Endodermal cell (in vitro differentiated cells): ENCODE measurements at places on chromosomes 5 and 9. TPM values are rescaled to one million over a fixed set of nuclear protein-coding genes. Genes with fewer than 3 reads are reported as not detected.
A peak's percentile ranks its signal among the peaks of the same experiment; 100 is the strongest.

ALDH7A1 gene
- total RNA-seq: 124 and 133 TPM in 2 replicates

GRCh38 chr5:74192606-74193299 lies 447.8 kb downstream of the ENC1 start:
- no peaks in the 10 kb centered on the region for H3K4me1 ChIP-seq
- no peak overlapping the region for H3K27ac ChIP-seq
- no peaks in the 10 kb centered on the region for H3K27me3 ChIP-seq
- H3K4me3 ChIP-seq: no peak overlapping the region

DNA sequence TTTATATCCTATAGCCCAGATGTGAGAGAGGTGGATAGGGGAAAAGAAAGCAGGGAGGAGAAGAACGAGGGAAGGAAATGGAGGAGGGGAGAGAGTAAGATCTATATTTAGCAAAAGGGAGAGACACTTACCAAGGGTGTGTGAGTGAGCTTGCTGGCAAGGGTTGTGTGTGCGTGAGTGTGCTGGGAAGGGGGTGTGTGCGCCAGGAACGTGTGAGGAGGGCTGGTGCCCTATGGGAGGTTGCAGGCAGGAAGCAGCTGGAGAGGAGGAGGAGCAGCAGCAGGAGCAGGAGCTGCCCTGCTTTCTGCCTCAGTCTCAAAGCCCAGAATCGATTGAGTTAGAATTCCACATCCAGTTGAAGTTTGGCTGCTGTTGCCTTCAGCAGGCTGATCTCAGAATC lies 148.3 kb upstream of the RUSC2 start:
- peaks cover 10% of the 10 kb centered on the region for H3K4me1 ChIP-seq
- peak; percentile 68 for DNase-seq
- no peak overlapping the region for H3K4me3 ChIP-seq
- H3K27ac ChIP-seq: no peak overlapping the region

DNA sequence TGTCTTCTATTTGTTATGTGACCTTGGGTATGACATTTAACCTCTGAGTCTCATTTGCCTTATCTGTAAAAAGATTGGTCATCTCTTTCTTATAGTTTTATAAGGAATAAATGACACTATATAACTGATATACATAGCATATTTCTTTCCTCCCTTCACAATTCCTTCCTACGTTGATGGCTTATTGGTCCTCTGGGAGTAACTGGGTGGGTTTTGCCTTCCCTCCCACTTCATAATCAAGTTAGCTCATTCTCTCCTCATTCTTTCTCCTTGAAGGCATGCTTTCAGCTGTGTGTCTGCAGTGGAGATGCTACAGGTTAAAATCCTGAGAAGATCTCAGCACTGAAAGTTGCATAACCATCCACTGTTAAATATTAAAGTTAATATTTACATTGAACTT lies 382.4 kb downstream of the TMEM38B start:
- no peak overlapping the region for H3K27ac ChIP-seq
- H3K4me3 ChIP-seq: no peak overlapping the region
- H3K4me1 ChIP-seq: no peaks in the 10 kb centered on the region

FABP6 gene
- 1.4 to 1.9 TPM in 2 of 3 replicates, not detected in the other for total RNA-seq

DNA sequence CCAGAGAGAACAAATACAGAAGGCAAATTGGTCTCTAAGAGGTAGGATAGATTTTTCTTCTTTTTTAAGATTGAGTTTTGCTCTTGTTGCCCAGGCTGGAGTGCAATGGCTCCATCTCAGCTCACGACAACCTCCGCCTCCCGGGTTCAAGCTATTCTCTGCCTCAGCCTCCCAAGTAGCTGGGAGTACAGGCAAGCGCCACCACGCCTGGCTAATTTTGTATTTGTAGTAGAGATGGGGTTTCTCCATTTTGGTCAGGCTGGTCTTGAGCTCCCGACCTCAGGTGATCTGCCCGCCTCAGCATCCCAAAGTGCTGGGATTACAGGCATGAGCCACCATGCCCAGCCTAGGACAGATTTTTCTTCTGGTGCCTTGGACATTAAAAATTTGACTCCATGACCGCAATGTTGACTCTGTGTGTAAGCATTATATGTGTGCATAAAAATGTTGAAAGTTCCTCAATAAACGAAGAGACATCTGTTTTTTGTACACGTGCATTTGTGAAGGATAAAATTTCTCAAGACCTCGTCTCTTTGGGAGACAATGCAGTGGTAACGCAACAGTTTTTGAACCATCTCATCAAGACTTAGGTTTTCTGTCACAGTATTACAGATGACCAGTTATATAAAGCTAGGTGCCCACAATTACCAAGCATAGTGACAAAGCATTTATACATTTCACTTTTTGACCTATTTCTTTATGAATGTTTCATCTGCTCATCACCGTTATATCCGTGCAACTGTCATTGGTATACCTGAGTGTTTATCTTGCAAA lies 17.4 kb downstream of the VCP start:
- H3K36me3 ChIP-seq: peaks cover 98% of the 10 kb centered on the region
- no peak overlapping the region for H3K27ac ChIP-seq
- H3K4me1 ChIP-seq: no peaks in the 10 kb centered on the region
- no peak overlapping the region for H3K4me3 ChIP-seq
- H3K27me3 ChIP-seq: no peaks in the 10 kb centered on the region
- DNase-seq: no peak

DNA sequence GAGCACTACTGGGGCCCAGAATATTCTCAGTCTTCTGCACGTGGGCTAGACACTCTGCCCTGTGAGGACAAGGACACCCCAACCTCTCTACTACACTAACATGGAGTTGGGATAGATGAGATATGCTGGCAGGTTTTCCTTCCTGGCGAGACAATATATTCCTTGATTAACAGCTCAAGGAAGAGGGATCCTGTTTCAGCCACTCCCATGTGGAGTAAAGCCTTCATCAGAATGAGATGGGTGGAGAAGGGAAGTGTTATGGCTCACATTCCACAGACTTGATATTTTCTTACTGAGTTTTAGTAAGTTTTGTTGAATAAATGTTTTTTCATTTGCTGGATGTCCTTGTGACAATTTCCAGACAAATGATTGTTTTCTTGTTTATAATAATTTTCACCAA lies 1187.6 kb downstream of the CDH12 start:
- DNase-seq: no peak
- H3K27me3 ChIP-seq: no peaks in the 10 kb centered on the region
- H3K27ac ChIP-seq: no peak overlapping the region
- H3K36me3 ChIP-seq: no peaks in the 10 kb centered on the region
- H3K4me1 ChIP-seq: peaks cover 4% of the 10 kb centered on the region
- no peak overlapping the region for H3K4me3 ChIP-seq

ATG10 gene
- 16.8 to 22.6 TPM (median 18.7 TPM) in 3 replicates for total RNA-seq

CAMSAP1 gene
- 43.1 and 48.9 TPM in 2 replicates for total RNA-seq

PCDHA8 gene
- total RNA-seq: 1.9 and 2.5 TPM in 2 replicates

DNA sequence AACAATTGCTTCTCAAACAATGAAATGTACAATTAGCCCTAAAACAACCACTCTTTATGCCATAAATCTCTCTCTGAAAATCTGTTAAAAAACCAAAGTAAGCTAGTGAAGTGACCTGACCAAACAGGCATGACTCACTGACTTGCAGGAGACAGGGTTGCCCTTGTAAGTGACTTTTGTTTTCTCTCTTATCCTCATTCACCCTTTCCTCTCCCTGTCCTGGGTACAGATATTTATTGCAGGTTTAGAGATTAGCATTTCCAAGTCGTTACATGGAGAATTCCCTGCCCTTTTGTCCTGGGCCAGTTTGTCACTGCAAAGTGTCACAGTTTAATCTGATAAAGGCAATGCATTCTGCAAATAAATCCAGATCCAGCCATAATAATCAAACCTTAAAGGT lies 484.2 kb downstream of the IRX1 start:
- no peaks in the 10 kb centered on the region for H3K4me1 ChIP-seq
- DNase-seq: no peak
- no peaks in the 10 kb centered on the region for H3K36me3 ChIP-seq
- no peaks in the 10 kb centered on the region for H3K27me3 ChIP-seq

GRCh38 chr5:68405784-68406743 lies 190.5 kb downstream of the PIK3R1 start:
- no peaks in the 10 kb centered on the region for H3K36me3 ChIP-seq
- H3K4me1 ChIP-seq: no peaks in the 10 kb centered on the region
- H3K4me3 ChIP-seq: no peak overlapping the region
- no peak for DNase-seq

SPINK7 gene
- total RNA-seq: not detected in 2 replicates

DNA sequence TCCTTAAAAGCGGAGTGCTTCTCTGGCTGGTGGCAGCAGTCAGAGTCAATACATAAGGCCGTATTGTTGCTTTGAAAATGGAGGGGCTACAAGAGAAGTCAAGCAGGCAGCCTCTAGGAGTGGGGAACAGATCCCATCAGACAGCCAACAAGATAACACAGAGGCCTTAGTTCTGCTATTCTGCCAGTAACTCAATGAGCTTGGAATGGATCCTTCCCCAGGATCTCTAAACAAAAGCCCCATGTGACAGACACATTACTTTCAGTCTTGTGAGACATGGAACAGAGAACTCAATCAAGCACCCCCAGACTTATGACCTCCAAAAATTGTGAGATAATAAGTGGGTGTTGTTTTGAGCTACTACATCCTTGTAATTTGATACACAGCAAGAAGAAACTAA lies 158.6 kb downstream of the RFX3 start:
- H3K4me3 ChIP-seq: no peak overlapping the region
- no peaks in the 10 kb centered on the region for H3K36me3 ChIP-seq
- H3K4me1 ChIP-seq: peaks cover 2% of the 10 kb centered on the region
- H3K27me3 ChIP-seq: no peaks in the 10 kb centered on the region

- H3K4me3 ChIP-seq: no peak overlapping the region
- H3K27me3 ChIP-seq: no peaks in the 10 kb centered on the region
- no peak overlapping the region for H3K27ac ChIP-seq
- peaks cover 7% of the 10 kb centered on the region for H3K4me1 ChIP-seq
- DNase-seq: no peak
- H3K36me3 ChIP-seq: peaks cover 22% of the 10 kb centered on the region
These were observed 93.5 kb upstream of the RGMB start for GRCh38 chr5:98679963-98680362.

ABLIM3 gene
- 0.17 to 0.66 TPM (median 0.26 TPM) in 3 replicates for total RNA-seq

SPATA31A3 gene
- total RNA-seq: not detected in 2 replicates

SMIM33 gene
- total RNA-seq: not detected in 2 replicates

- H3K27ac ChIP-seq: no peak overlapping the region
- no peaks in the 10 kb centered on the region for H3K36me3 ChIP-seq
- no peak for DNase-seq
- H3K27me3 ChIP-seq: no peaks in the 10 kb centered on the region
- no peaks in the 10 kb centered on the region for H3K4me1 ChIP-seq
- H3K4me3 ChIP-seq: no peak overlapping the region
These were observed 133.1 kb downstream of the ZCCHC7 start for GRCh38 chr9:37253377-37253937.

DNA sequence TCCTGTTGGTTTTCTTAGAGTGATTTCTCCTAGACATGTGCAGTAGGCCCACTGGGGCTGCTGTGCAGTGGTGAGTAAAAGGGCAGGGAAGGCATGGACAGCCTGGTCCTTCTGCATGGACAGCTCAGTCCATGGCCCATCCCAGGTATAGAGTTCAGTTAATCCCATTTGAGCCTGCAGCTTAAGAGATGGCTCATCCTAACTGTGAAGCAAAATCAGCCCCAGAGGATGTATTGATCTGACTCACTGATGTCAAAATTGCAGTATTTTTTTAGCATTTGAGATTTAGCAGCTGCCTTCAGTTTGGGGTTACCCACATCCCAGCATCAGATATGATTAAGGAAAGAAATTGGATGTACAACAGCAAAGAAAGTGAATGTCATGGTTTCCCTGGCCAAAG lies 93.4 kb downstream of the PDE6A start:
- no peak for DNase-seq
- H3K27ac ChIP-seq: no peak overlapping the region
- H3K4me3 ChIP-seq: no peak overlapping the region
- H3K27me3 ChIP-seq: no peaks in the 10 kb centered on the region
- no peaks in the 10 kb centered on the region for H3K4me1 ChIP-seq

HBEGF gene
- total RNA-seq: 2.0 and 2.1 TPM in 2 replicates

GRCh38 chr9:2241461-2241835 lies 226.3 kb downstream of the SMARCA2 start:
- no peaks in the 10 kb centered on the region for H3K27me3 ChIP-seq
- peaks cover 3% of the 10 kb centered on the region for H3K4me1 ChIP-seq
- H3K4me3 ChIP-seq: peak overlapping the region; percentile 75
- H3K27ac ChIP-seq: peak overlapping the region; percentile 97
- H3K36me3 ChIP-seq: peaks cover 13% of the 10 kb centered on the region
- DNase-seq: peak; percentile 94

DNA sequence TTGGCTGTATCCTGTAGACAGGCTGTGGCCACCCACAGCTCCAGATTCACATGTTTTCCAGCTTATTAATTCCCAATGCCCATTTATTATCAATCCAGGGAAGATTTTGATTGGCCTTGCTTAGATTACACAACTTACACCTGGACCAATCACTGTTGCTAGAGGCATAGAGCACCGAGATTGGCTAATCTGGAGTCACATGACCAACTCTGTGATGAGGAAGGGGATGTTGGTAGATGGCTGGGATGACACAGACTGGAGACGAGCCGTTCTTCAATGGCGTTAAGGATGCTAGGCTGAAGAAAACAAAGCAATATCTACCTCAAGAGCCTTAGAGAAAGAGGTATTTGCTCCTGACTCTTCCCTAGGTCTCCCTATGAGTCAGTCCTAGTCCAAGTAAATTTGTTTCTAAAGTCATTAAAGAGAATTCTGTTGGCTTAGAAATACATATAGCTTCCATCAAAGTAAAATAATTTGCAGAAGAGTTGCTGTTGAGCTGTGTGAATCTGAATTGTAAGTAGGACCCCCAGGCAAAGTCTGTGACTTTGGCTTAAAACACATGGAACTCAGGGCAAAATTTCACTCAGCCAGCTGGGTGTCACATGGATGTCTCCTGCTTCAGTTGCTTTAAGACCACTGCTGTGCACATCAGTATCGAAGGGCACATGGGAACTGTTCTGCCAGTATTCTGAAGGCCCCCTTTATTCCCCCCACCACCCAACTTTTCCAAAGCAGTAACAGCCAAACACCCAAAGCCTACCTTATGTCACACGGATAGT lies 326.4 kb upstream of the KLF4 start:
- no peaks in the 10 kb centered on the region for H3K36me3 ChIP-seq
- peaks cover 5% of the 10 kb centered on the region for H3K4me1 ChIP-seq
- H3K4me3 ChIP-seq: no peak overlapping the region
- H3K27ac ChIP-seq: no peak overlapping the region

GRCh38 chr5:169299191-169299662 lies 1.7 kb downstream of the SLIT3 start:
- H3K4me1 ChIP-seq: no peaks in the 10 kb centered on the region
- H3K27ac ChIP-seq: no peak overlapping the region
- DNase-seq: no peak
- no peak overlapping the region for H3K4me3 ChIP-seq

- H3K27me3 ChIP-seq: peaks cover 52% of the 10 kb centered on the region
- no peaks in the 10 kb centered on the region for H3K4me1 ChIP-seq
- DNase-seq: no peak
- H3K4me3 ChIP-seq: no peak overlapping the region
- no peak overlapping the region for H3K27ac ChIP-seq
These were observed 32.9 kb upstream of the PDE8B start for GRCh38 chr5:77177576-77177975.

DNA sequence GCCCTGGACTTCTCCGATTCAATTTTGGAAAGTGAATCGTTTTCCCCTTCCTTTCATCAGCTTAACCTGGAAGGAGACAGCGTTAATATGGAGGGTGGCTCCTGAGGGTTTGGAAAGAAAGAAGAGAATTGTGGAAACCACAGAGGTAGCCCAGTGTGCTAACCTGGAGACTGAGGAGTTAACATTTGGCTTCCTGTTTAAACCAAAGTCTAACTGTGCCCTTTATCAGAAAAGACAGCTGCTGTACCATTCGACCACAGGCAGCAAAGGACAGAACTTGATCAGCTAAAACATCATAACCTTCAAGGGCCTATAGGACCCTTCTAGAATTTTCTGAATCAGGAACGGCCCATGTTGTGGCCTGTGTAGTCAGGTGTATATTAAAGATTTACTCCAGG lies 735 bp downstream of the IDNK start:
- H3K27me3 ChIP-seq: no peaks in the 10 kb centered on the region
- peaks cover 5% of the 10 kb centered on the region for H3K4me1 ChIP-seq
- peak overlapping the region; percentile 87 for H3K4me3 ChIP-seq
